ENCODE measurements at places on chromosomes 13 and 19.

DNA sequence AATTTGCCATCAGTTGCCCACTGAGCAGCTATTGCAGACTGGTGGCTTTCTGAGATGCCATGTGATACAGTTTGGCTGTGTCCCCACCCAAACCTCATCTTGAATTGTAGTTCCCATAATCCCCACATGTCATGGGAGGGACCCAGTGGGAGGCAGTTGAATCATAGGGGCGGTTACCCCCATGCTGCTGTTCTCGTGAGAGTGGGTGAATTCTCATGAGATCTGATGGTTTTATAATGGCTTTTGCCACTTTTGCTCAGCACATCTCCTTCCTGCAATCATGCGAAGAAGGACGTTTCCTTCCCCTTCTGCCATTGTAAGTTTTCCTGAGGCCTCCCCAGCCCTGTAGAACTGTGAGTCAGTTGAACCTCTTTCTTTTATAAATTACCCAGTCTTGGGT lies 34.8 kb upstream of the ANKRD10 start:
- DNase-seq = no peak

GRCh38 chr13:27450921-27451471 lies 632 bp upstream of the MTIF3 start:
- peak; percentile 69 for DNase-seq

DNA sequence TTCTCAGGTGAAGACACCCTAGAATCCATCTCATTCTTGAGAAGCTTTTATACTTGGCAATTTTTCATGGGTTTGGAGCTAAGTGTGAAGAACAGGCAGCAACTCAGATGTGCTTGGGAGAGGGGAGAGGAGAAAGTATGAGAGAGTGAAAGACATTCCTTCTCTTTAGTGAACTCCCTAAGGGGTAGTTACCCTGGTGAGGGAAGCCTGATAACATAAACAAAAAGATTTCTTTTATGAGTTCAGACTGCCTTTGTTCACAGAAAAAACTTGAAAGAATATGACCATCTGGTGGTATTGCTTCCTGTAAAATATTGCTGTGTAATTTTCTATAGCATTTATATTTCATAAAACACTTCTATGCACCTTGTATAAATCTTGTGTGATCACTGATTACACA lies at the start of gene STOML3:
TSS of gene STOML3 (minus strand) at position 139 of the 400 bp plus-strand sequence. CDS start at position 29, 110 bp downstream.
- DNase-seq = no peak

DNA sequence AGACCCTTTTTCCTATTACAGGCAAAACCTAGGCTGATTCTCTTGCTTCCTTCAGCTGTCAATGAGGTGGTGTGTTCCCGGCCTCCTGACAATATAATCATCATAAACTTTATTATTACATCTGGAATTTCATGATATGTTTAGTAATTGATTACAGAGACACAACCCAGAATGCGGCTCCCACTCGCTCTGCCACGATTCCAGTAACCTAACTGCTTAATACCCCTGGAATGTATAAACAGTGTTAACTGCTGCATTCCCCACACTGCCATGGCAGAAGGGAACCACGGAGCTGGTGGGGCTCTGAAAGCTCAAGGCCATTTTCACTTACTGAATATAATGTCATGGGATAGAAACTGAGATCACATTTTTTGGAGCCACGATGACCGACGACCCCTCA lies 17.1 kb downstream of the TSHZ3 start:
- DNase-seq = no peak

GRCh38 chr13:112732679-112733078 lies 42.8 kb downstream of the ATP11A start:
- no peak for DNase-seq

DNA sequence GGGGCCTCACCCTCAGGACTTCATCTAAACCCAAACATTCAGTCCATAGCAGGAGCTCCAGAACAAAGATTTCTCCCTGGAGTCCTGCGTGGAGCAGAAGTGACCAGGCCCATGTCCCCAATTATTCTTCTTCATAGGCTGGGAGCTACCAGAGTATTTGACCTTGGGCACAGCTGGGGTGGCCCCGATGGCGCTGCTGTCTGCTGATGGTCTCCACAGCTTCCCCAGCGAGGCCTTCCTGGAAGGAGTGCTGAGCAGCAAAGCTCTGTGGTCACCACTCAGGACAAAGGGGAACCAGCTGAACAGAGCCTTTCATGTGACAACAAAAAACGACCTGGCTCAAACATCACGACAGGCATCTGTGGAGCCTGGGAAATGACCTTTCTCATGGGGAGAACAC lies 62.7 kb upstream of the ARGLU1 start:
- no peak for DNase-seq

DNA sequence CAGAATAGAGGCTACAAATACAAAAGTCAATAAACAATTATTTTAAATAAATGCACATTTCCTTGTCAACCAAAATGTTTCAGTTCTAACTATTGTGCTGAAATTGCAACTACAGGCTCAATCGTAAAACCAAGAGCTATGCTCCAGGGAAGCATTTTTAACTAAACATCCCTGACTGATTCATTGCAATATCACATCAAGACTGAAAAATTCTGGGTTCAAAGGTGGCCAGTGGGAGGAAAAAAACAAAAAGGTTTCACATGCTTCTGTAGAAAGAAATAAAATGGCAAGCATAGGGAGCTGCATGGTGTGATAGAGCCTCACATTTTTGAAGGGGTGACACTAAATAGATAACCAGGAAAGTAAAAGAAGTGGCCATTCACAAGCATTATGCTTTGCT lies 862.8 kb downstream of the PCDH9 start:
- no peak for DNase-seq

GRCh38 chr13:43883631-43884030 lies 3.9 kb downstream of the LACC1 start:
- DNase-seq = no peak

- no peak for DNase-seq
Measured at GRCh38 chr19:39129116-39129515, 3.5 kb downstream of the PAK4 start.

DNA sequence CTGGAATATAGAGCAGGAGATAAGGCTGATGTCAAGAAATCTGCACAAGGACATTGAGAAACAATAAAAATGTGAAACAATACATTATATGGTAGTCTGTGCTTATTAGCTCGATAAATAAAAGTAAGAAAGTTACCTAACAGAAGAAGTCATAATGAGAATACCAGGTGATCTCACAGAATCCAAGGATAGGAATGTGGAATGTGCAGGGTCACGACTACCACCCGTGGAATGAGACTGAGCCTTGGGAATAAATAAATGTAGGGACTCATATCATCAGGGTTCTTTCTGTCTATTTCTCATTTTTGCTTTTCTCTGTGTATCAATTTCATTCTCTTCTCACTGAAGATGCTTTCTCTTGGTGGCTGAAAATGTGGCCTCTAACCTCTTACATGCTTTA lies 26.0 kb upstream of the KBTBD7 start:
- no peak for DNase-seq

DNA sequence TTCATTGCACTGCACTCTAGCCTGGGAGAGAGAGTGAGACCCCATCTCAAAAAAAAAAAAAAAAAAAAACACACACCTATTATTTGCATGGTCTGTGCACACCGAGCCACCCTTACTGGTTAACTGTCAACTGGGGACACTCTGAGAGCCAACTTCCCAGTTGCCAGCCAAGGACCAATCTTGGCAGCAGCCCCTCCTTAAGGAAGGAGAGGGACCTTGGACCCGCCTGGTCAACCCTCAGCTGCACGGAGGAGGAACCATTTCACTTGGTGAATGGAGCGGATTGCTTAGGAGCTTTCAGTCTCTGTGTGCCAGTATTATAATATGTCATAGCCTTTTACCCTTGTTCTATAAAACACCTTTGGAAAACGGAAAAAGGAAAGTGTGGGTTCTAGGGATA lies 24.9 kb downstream of the MICOS13 start:
- no peak for DNase-seq

DNA sequence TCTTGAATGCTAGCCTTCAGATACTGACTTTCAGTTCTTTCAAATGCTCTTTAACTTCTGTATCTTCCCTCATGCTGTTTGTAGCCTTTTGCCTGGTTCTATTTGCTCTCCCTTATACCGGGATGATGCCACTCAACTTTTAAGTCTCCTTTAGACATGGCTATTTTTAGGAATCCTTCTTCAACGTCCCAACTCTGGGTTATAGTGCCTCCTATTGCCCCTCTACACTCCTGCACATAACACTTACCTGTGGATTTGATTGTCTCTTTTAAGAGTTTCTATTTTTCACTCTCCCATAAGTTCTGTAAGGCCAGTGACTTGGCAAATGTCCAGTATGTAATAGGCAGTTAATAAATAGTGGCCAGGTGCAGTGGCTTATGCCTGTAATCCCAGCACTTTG lies 343.0 kb downstream of the KLF5 start:
- DNase-seq = no peak

Measured in renal pelvis (tissue), 12 donors.